ENCODE measurements at places on chromosomes 7 and 10.

- no peak for DNase-seq
These were observed 100.9 kb upstream of the SORCS3 start for GRCh38 chr10:104540181-104540580.

- peak; percentile 53 for DNase-seq
These were observed 449.6 kb downstream of the GRM8 start for GRCh38 chr7:126803060-126803665.

- DNase-seq, result no peak
These were observed 15.8 kb downstream of the VOPP1 start for GRCh38 chr7:55556492-55556891.

DNA sequence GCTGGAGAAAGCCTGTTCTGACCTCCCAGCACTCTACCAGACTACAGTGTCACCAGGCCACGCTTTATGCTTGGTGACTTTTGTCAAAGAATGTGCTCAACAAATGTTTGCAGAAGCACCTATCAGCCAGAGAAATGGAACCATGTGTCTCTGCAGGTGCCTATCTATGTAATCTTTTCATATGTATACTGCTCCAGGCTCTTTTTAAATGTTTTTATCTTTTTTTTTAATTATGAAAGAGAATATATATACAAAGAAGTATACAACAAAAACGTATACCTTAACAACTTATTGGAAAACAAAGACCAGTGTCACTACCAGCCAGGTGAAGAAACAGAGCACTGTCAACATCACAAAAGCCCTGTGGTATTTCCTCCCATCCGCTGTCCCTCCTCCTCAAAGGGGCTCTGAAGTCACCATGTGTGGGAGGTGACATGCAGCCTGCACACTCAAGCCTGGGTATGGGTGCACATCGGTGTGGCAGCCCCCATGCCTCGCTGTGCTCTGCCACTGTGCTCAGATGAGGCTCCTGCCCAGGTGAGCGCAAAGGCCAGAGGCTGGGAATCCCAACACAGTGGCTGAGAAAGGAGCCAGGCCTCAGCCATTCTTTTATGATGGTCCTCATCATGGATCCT lies 120.6 kb downstream of the CLEC2L start:
- no peak for DNase-seq

- no peak for DNase-seq
These were observed 110.5 kb upstream of the MAGI2 start for GRCh38 chr7:79563821-79564522.

DNA sequence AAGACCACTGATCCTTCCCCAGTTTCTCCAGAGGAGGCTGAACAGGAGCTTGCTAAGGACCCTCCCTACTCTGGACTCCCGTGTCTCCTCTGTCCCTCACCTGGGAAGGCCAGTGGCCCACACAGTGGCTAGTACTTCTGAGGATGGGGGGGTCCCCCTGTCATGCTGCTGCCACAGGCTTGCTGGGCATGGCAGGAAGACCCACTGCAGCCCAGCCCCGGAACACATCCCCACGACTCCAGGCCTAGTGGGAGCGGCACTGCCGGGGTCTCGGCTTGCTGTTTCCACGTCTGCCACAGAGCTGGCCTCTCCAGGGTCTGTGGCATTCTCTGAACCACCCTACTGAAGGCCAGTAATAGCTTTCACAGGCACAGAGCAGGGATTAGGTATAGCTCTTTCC lies 25.9 kb upstream of the NPFFR1 start:
- no peak for DNase-seq

- DNase-seq, result no peak
These were observed 305.6 kb upstream of the FZD1 start for GRCh38 chr7:90958647-90959046.

DNA sequence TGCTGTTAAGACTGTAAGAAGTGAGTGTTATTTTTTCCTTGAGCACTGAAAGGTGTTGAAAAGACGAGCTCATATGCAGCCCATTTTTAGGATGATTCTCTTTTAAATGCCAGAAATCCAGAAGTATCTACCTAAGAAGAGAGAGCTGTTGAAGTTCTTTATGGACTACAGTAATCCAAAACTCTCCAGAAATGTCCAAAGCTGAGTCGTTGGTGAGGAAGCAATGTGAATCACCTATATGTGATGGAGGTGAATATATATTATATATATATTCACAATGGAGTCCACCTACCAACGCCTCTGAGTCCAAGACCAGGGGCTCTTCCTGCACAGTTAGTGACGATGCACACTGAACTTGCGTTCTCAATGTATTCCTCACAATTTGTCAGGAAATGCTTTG lies 252.7 kb upstream of the PITRM1 start:
- no peak for DNase-seq

DNA sequence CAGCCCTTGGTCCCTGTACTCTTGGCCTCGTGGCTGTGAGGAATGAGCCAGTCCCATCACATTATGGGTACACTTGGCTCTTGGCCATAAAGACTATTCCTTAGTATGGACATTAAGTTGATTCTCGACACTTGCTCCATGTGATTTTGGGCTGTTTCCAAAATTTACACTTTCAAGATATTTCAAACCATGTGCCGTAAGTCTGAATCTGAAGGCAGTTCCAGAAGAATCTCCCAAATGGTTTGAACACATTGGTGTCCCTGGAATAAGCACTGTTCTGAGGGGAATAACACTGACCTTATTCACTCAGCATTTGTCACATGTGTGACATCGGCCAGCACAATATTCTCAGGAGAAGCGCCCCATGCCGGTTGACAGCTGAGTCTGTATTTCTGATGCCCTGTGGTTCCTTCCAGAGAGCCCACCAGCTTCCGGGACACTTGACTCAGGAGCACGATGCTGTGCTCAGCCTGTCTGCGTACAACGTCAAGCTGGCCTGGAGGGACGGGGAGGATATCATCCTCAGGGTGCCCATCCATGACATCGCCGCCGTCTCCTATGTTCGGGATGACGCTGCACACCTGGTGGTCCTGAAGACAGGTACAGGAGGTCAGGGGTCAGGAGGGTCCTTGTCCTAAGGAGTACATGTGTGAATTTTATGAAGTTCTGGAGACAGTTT lies 24.6 kb downstream of the NACAD start:
- DNase-seq, result no peak

GRCh38 chr7:101598422-101598985 lies 30.6 kb downstream of the MYL10 start:
- DNase-seq, result no peak

- DNase-seq, result no peak
These were observed 15.7 kb downstream of the GRID1 start for GRCh38 chr10:86350897-86351296.

- no peak for DNase-seq
These were observed 25.2 kb downstream of the TASOR2 start for GRCh38 chr10:5709865-5710264.

DNA sequence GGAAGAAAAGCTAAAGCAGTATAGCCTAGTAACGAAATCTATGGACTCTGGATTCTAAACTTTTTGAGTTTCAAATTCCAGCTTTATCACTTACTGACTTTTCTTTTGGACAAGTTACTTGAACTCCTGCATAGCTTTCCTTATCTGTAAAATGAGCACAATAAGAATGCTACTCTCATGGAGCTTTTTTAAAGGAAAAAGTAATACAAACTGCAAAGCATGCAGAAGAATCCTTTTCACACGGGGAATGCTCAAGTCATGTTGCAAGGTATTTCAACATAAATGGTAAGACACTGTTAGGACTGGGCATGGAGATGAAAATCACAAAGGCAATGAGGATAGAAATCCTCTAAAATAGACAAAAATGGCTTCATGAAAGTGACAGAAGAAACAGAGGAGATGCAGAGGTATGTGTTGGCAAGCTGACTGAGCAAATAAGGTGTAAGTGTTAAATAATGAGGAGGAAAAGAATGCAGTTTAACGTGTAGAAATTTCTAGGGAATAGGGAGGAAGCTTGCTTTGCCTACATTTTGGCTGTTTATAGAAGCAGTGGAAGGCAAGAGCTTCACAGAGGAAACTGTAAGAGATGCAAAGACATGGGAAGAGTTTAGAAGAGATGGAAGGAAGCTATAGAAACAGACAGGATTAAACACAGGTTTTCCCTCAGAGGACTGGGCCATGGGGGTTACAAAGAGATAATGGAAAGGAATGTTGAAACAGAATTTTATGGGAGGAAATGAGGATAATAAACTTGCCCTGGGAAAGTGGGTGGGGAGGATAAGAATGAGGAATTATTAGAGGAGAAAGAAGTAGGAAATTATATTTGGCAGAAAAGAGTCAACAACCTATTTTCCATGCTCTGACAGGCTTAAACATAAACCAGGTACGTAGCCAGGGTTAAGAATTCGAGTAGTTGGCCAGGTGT lies 28.8 kb upstream of the SNX13 start:
- DNase-seq, result no peak

DNA sequence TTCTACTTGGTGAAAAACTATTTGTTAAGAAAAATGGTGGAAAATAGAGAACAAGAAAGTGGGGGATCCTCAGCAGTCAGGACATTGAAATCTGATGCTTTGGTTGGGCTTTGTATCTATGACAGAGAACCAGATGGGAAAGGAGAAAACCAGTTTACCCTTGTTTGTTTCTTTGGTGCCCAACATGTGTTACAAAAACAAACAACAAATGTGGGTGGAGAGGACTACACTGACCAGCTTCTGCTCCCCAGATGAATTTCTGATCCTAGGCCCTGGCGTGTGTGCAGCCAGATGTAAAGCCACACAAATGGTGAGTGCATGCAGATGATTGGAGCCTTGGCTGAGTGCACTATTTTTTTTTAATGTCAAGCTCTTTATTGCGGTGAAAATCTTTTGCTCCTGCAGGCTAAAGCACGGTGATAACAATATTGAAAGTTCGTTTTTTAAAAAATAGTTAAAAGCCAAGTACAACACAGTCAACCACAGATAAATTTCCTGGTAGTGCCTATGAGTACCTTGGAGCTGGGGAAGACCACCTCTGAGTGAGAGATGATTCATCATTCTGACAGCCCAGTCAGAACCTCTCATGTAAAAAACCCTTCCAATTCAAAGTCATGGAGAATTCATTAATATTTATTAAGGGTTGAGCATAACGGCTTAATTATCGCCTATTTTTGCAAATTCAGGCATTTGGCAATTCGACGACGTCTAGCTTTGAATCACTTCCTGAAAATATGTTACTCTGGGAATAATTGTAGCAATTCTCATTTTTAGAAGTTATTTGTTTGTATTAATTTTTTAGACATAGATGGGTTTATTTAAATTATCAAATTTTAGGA lies 163.7 kb downstream of the AGMO start:
- no peak for DNase-seq

GRCh38 chr10:113425541-113425951 lies 127.3 kb upstream of the HABP2 start:
- DNase-seq, result no peak

DNA sequence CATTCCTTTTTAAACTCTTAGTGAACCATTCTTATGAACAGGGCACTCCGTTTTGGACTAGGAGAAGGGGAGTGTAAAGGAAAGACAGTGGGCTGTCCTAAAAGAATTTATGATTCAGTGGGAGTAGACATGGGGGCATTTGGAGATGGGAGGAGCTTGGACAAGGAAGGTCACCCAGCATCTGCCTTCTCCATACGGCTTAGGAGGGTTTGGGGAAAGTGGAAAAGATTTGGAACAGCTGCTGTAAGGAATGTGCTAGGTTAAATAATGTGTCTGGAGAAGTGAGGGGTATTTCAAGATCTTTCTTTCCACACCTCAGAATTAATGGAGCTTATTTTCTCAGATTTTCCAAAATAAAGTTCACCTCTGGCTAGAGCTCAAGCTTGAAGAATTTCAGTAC lies 24.0 kb downstream of the SLC35G1 start:
- DNase-seq, result no peak

- no peak for DNase-seq
These were observed 2.4 kb upstream of the GRID1 start for GRCh38 chr10:86368987-86369386.

GRCh38 chr10:3805791-3806461 lies 20.9 kb upstream of the KLF6 start:
- DNase-seq, result peak; percentile 91

GRCh38 chr10:111724121-111724520 lies 459.4 kb downstream of the GPAM start:
- no peak for DNase-seq

- DNase-seq, result no peak
These were observed 152.9 kb upstream of the CSTF2T start for GRCh38 chr10:51852297-51852696.

DNA sequence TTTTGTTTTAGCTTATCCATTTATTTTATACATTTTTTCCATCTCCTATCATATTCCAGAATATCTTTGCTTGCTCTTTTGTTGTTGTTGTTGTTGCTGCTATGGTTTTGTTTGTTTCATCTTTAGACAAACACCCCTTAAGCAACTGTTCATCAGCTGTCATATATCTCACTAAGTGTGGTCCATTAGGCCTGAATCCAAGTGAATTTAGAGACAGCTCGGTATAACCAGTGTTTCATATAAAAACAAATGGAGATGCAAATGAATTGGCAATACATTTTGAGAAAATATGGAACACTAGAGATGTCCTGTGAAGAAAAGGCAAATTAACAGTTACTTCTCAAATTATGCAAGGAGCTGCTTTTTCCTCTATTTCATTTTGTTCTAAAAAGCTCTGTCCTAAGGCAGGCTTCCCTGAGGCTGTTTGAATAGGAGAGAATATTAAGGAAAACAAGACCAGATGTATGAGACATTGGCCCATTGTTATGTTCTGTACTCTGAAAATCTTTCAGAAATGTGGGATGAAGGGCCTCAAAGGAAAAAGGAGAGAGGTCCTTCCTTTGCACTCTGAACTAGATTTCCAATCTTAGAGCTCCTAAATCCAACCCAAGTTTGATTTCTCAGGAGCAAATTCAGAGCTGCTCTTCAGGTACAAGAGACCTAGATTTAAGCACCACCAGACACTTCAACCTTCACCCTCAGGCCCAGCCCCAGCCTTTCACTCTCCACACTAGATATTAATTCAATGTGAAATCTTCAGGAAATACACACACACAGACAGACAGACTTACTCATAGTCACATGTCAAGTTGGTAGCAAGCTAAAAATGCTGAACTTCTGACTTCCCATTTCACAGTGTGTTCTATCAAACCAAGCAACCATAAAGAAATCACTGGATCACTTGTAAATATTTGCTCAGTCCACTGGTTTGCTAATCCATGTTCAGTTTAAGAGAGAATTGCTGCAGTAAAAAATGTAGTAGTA lies 5.4 kb downstream of the TFEC start:
- DNase-seq, result no peak

GRCh38 chr10:46546591-46547540 lies 9.6 kb downstream of the GPRIN2 start:
- peak; percentile 4 for DNase-seq

GRCh38 chr10:123891144-123892071 lies at the start of gene CPXM2:
CPXM2 (minus strand) TSS chr10:123891807; CDS start chr10:123891659, 148 bp downstream.
- no peak for DNase-seq

GRCh38 chr10:14879124-14879927 lies 660 bp downstream of the SUV39H2 start:
- DNase-seq, result peak; percentile 64

DNA sequence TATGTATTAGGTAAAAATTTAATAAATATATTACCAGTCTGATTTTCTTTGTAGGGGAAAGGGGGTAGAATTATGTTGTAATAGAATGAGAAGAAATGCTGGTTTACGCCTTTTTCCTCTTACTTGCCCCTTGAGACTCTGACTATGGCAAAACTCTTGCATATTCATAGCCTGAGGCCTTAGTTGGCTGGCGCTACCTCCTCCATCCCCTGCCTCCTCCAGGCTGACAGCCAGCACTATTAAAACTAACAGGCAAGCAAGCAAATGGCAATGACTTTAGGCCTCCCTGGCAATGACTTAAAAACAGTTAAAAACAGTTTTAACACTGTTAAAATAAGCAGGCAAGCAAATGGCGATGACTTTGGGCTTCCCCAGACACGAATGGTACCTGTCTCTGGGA lies 14.4 kb downstream of the PKD2L1 start:
- DNase-seq, result no peak

GRCh38 chr7:110569486-110570205 lies 521.3 kb upstream of the LRRN3 start:
- no peak for DNase-seq

GRCh38 chr10:114899982-114900381 lies 38.0 kb upstream of the TRUB1 start:
- no peak for DNase-seq
